ENCODE measurements at places on chromosomes 5 and 9. TPM values are rescaled to one million over a fixed set of nuclear protein-coding genes. Genes with fewer than 3 reads are reported as not detected.

DNA sequence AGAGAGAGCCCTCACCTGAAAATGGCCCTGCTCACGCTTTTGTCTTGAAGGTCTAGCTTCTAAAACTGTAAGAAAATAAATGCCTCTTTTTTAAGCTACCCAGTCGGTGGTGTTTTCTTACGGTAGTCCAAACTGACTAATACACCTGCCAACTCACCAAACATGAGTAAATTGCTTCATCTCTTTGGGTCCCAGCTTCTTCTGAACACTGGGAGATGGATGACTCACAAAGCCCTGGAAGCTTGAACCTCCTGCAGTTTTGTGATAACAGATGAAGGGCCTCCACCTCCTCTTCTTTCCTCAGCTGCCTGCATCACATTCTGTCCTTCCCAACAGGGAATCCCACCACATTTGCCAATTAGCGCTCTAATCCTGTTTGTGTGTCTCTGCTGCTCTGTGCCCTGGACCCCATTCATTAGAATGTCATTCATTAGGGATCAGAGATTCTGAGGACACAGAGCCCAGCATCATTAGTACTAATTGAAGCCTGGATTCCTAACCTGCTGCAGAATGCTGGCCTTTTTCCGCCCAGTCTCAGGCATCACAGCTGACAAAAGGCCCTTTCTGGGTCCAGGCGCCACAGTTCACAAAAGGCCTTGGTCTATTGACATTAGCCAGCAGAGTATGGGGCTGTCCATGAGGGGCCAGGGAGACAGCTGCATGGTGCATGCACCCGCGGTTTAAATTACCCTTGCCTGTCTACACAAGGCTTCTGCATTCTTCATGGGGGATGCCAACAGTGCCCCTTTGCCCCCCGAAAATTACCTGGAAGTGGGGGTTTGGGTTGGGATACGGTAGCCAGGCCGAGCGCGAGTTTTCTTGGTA lies 349.3 kb downstream of the SEMA5A start:
- H3K27ac ChIP-seq, result no peak overlapping the region
- no peaks in the 10 kb centered on the region for H3K36me3 ChIP-seq

GRCh38 chr5:54930736-54931135 lies 54.7 kb downstream of the ESM1 start:
- no peak for DNase-seq
- H3K4me3 ChIP-seq, result no peak overlapping the region
- no peaks in the 10 kb centered on the region for H3K27me3 ChIP-seq
- no peaks in the 10 kb centered on the region for H3K36me3 ChIP-seq
- no peaks in the 10 kb centered on the region for H3K4me1 ChIP-seq

DNA sequence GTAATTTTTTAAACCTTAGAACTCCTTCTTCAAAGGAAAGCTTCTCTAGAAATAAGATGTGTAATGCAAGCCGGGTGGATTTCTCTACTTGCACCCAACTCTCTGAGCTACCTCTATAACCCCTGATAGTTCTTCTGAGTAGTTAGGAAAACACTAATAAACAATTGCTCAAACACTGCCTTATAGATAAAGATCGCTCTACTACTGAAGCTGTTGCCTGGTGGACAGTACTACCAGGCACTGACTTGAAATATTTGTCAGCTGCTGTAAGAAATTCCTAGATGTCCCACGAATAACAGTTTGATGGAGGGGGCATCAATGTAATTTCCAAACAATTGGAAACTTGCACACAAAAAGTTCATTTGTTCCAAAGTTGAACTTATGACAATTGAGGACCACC lies 42.0 kb downstream of the NR3C1 start:
- no peak overlapping the region for H3K4me3 ChIP-seq
- no peak overlapping the region for H3K27ac ChIP-seq
- no peak for DNase-seq
- no peaks in the 10 kb centered on the region for H3K27me3 ChIP-seq

- no peaks in the 10 kb centered on the region for H3K27me3 ChIP-seq
- peaks cover 13% of the 10 kb centered on the region for H3K4me1 ChIP-seq
- DNase-seq, result no peak
- H3K4me3 ChIP-seq, result no peak overlapping the region
Observed at GRCh38 chr5:40483316-40483715, 196.4 kb upstream of the PTGER4 start.

Gene ADAMTS13
- total RNA-seq, result 1.1 TPM

Gene MARCHF3
- total RNA-seq, result 1.9 TPM

Gene HTR1A
- not detected for total RNA-seq

Gene HAPLN1
- not detected for total RNA-seq

Data from CD8-positive, alpha-beta memory T cell (primary cell).